ENCODE measurements at places on chromosomes 12 and 14.

DNA sequence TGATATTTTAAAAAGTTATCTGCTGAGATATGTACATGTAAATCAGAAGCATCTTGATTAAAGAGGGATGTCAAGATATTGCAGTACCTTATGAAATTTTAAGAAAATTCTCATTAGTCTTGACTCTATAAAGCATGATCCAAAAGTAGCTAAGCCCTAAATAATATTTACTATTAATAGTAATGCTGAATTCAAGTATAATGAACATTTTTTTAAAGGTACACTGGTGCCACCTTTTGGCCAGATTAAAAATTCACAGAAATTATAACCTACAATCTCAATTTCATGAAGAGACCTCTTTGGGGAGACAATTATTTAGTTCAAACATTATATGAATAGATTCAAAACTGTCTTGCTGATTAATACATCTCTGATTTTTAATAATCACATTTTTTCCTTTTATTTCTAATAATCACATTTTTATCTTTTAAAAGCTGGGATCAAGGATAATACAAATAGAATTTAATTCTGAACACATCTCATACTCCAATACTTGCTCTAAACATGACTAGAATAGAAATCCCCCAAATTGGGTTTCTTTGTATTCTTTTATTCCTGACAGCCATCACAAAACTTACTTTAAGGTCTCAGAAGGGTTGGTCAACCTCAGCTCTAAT is 13.4 kb downstream of the AKAP5 start:
- DNase-seq: no peak

DNA sequence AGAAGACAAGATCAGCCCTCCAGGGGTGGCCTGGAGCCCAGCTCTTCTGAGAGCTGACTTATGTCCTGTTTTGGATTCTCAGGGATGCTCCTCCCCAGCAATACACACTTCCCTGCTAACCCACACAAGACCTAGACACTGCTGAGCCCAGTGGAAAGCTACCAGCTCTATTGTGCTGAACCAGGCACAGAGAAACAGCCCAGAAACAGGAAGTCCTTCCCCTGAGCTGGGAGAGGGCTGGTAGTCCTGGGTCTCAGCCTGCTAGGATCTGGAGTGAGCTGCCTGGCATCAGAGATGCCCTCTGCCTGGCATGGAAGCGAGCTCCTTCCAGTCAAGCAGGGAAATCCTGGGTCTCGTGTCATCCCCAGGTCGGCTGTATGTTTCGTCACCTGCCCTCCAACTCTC is 1.2 kb upstream of the LAG3 start:
- no peak for DNase-seq

DNA sequence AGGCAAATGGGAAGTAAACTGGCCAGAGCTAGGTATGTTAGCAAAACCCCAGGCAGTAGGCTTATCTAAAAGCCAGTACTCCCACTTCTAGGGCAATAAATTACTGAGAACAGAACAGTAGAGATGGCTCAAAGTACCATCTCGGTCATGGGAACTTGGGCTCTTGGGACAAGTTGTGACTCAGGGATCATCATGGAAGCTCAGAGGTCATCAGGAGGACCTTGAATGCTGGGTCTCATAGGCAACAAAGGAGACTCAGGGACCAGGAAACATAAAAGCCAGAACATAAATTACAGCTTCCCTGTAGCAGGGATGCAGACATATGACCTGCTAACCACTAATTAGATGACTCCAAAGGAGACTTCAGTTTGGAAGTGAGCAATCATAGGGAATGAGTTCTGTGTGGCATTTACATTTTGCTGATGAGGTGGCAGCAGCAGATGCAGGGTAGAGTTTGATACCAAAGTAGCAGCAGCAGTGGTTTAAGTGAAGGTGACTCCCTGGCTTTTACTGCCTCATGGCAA is 97.6 kb upstream of the SCAF11 start:
- DNase-seq: no peak

DNA sequence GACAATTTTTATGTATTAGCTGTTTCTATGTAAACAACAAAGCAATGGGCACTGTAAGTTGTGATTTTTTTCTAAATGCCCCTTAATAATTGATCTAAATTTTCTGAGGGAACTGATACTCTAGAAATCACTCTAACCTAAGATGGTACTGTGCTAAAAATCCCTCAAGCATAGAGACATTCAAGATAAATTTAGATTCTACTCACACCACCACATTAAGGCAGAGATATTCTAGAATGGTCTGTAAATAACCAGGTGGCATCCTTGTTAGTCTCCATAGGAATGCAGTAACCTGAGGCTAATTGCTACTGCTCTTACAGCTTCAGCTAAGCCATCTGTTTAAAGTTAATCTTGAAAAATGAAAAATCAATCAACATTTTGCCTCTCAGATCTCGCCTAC is 87.3 kb downstream of the SLC41A2 start:
- no peak for DNase-seq

DNA sequence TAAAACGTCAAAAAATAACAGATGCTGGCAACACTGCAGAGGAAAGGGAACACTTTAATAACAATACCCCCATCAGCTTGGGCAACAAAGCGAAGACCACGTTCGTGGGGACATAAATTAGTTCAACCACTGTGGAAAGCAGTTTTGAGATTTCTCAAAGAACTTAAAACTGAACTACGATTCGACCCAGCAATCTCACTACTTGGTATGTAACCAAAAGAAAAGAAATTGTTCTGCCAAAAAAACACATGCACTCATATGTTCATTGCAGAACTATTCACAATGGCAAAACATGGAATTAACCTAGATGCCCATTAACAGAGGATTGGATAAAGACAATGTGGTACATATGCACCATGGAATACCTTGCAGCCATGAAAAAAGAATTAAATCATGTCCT is 81.2 kb upstream of the RAP1B start:
- DNase-seq: no peak

- no peak for DNase-seq
These were observed 161.5 kb upstream of the FRMD6 start for GRCh38 chr14:51490205-51490604.

DNA sequence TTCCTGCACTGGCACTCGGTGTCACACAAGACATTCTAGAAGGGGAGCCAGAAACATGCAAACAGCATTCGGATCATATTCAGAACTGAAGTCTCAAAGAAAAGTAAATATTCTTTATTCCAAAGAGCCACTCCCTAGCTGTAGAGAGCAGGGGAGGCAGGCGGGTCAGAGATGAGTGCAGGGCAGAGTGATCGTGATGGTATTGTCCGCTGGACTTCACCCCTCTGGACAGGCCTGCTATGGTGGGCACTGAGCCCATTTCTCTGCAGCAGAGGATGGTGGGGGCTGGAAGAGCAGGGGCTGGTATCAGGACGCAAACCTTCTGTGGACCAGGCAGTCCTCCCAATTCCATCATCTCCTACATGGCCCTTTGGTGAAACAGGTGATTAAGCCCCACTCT is 25.6 kb downstream of the IRF2BPL start:
- DNase-seq: no peak

- no peak for DNase-seq
These were observed 145.8 kb downstream of the NTF3 start for GRCh38 chr12:5577741-5578140.

GRCh38 chr12:114668151-114668885 is 15.7 kb downstream of the TBX3 start:
- no peak for DNase-seq

- DNase-seq: peak; percentile 55
These were observed 2.8 kb upstream of the AAAS start for GRCh38 chr12:53324113-53324778.

DNA sequence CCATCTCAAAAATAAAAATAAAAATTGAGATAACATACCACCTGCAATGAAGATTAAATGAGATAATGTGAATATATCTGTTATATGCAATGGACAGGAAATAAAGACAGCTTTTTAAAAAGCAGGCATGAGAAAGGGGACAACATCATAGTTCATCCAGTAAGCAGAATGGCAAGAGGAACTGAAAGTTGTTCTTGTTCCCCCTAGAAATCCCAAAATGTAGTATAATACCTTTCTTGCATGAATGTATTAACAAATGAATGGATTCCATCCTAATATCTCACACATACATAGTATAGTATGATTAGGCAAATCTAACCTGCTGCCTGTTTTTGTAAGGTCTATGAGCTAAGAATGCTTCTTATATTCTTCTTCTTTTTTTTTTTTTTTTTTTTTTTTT is 31.4 kb downstream of the FGD6 start:
- DNase-seq: no peak

DNA sequence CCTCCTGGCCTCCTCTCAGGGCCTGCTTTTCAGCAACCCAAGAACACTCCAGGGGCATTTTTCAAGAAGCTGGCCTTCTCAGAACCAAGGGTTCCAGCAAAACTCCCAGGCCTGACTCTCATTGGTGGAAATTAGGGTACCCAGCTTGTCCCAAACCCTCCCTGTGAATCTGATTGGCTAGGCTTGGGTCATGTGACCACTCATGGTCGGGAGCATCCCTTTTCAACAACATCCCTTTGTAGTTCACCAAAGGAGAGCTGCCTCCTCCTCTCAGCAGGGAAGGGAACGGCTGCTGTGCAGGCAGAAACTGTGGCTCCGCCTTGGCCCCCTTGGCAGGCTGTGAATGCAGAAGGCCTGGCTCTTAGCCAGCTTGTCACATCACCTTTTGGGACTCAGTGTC is 94.5 kb downstream of the AACS start:
- no peak for DNase-seq

DNA sequence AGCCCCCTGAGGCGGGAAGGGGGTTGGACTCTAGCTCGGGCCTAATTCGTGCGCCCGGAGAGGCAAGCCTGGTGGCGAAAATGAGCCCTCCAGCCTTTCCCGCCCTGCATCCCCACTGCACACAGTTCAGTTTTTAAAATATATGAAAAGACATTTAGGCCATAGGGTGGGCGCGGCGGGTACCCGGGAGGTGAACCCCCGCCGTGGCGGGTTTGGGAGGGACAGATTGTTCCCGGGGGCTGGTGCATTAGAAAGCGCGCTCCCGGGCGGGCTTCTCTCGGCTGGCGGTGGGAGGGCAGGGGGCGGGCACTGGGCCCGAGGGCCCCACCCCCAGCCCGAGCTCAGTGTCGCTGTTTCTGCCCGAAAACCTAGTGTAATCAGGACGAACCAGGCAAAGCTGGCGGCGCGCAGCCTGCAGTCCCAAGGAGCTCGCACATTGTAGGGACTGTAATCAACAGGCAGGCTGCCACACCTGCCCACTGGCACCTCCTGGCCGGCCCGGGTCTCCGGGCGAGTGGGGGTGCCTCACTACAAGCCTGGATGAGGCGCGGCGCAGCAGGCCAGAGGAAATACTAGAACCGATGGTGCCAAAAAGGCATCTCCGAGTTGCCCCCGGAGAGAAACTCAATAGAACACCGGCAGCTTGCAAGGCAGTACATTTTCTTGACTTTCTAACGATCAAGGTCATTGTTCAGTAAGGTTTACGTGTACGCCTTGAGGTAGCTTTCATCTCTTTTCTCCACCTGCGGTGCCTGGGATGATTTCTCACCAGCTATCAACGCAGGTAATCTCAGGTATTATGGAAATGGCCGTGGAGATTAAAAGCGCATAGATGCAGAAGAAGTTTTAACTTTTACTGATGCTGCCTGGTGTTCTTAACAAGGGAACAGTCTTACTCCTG is 764 bp upstream of the SPTB start:
- DNase-seq: peak; percentile 68

DNA sequence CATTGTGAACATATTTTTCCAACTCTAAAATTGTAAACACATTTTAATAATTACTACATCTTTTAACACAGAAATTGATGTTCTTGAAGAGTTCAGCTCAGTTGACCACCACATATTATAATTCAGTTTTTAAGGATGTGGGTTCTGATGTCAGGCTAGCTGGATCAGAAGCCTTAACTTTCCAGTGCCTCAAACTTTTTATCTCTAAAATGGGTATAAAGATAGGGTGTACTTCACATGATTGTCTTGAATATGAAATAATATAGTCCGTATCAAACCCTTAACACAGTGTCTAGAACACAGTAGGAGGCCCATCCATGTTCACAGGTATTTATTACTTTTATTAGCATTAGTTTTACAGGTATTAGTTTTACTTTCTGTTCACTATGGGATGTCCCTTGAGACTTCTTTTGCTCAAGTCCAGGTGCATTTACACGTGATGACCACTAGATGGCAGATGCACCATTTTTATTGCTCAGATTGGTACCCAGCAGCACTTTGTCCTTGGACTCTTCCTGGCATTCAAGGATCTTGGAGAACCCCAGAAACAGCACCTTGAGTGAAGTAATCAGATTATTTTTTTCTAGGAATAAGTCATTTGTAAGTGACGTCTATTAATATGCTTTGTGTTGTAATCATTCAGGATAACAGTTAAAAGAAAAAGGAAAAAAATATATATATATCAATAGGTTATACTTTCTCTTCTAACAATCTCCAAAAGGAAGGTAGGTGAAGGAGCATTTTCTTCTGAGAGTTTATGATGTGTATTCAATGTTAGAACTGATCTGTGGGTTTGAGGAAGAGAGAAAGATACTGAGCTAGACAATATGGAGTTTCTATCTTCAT is 580.2 kb downstream of the ETNK1 start:
- DNase-seq: no peak

DNA sequence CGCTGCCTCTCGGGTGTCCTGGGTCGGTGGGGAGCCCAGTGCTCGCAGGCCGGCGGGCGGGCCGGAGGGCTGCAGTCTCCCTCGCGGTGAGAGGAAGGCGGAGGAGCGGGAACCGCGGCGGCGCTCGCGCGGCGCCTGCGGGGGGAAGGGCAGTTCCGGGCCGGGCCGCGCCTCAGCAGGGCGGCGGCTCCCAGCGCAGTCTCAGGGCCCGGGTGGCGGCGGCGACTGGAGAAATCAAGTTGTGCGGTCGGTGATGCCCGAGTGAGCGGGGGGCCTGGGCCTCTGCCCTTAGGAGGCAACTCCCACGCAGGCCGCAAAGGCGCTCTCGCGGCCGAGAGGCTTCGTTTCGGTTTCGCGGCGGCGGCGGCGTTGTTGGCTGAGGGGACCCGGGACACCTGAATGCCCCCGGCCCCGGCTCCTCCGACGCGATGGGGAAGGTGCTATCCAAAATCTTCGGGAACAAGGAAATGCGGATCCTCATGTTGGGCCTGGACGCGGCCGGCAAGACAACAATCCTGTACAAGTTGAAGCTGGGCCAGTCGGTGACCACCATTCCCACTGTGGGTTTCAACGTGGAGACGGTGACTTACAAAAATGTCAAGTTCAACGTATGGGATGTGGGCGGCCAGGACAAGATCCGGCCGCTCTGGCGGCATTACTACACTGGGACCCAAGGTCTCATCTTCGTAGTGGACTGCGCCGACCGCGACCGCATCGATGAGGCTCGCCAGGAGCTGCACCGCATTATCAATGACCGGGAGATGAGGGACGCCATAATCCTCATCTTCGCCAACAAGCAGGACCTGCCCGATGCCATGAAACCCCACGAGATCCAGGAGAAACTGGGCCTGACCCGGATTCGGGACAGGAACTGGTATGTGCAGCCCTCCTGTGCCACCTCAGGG is 679 bp downstream of the ARF6 start:
- DNase-seq: peak; percentile 78

DNA sequence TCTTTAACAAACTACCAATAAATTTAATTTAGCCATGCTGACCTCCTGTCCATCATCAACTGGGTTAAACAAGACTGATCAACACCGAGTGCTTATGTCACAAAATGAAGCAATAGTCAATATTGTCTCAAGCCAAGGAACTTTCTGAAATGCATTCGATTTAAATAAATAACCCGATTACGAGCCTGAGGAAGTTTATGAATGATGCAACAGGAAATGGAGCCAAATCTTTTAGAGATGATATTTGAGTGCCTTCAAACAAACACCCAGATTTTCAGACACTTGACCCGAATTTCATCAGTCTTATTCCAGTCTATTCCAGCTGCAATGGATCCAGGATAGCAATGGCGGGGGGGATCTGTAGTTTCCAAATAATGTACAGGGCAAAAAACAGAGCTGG is 27.9 kb downstream of the FAR2 start:
- DNase-seq: no peak
